ENCODE measurements at places on chromosomes 7 and 10.

DNA sequence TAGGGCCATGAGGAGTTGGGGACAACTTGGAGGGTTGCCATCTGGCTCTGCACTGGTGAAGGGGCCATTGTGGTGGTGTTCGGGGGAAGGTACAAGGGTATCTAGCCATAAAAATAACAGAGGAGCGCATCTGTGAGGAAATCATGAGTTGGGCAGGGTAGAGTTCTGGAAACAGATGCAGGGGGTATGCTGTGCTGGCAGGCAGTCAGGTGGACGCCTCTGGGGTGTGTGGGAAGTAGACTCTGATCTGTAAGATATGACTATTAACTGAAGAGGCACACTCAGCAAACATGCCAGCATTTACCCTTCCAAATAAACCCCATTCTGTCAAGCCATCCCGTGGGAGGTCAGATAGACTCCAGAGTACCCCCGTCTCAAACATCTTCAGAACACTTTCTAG lies 79.8 kb downstream of the CLEC2L start:
- DNase-seq, result no peak

GRCh38 chr10:109411917-109412316 lies 511.4 kb downstream of the XPNPEP1 start:
- no peak for DNase-seq

GRCh38 chr7:74040101-74040790 lies 12.3 kb downstream of the ELN start:
- DNase-seq, result no peak

GRCh38 chr10:23412223-23412622 lies 26.7 kb upstream of the OTUD1 start:
- DNase-seq, result peak; percentile 15
